GM19239 (cell line): ENCODE measurements at places on chromosomes 2 and 18.

- DNase-seq, result no peak
Observed at GRCh38 chr2:108182489-108182888, 57.3 kb upstream of the SULT1C3 start.

DNA sequence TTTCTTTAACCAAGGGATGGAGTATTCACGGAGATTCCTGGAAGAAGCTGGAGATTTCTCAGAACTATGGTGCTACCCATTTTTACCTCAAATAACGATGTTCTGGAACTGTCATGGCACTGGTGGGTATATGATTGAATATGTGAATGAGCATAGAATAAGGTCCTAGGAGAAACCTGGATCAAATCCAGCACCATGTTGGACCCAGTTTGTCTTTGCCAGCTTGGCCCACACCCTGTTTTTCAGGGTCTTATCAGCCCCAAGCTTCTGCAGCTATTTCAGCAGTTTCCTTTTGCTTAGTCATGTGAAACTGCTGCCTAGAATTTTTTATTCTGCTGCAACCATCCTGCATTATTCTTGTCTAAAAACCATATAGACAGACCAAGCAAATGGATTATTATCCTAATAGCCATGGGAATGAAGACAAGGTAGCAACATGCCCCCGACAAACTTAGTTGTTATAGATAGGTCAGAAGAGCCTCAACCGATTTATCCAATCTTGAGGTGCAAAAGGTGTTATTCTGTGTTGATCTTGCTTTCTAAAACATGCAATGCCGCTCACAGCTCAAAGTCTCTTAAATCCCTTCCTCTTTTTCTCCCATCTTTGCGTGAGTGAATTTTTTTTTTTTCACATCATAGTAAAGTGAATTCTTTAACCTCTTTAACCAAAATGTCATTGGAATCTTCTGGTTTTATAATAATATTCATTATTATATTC is 133.6 kb downstream of the PRPF40A start:
- no peak for DNase-seq

DNA sequence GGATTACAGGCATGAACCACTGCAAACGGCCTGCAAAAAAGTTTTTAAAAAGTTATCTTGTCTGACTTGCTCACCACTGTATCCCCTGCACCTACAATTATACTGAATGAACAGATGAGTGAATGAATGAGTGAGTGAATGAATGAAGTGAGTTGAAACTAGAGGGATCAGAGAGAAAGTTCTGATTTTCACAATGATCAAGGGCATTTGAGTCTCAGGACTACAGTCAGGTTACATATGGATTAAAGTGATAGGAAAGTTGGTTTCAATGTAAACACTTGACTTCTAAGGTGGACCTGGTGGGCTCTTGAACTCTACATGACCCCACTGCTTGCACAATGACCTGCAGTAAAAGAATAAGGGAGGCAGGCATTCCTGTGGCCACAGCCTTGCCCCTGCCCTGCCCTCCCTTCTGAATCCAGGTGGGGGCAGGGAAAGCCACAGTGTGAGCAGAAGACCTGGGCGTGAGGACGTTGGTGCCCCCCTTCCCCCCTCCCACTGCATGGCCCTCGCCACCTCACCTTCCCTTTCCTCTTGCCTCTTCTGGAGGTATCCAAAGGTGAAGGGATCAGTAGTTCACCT is 10.7 kb downstream of the C2orf80 start:
- no peak for DNase-seq

GRCh38 chr2:120820263-120820952 is 84.7 kb downstream of the GLI2 start:
- DNase-seq, result no peak

- peak; percentile 56 for DNase-seq
Observed at GRCh38 chr2:241637795-241638660, 535 bp downstream of the ATG4B start.

DNA sequence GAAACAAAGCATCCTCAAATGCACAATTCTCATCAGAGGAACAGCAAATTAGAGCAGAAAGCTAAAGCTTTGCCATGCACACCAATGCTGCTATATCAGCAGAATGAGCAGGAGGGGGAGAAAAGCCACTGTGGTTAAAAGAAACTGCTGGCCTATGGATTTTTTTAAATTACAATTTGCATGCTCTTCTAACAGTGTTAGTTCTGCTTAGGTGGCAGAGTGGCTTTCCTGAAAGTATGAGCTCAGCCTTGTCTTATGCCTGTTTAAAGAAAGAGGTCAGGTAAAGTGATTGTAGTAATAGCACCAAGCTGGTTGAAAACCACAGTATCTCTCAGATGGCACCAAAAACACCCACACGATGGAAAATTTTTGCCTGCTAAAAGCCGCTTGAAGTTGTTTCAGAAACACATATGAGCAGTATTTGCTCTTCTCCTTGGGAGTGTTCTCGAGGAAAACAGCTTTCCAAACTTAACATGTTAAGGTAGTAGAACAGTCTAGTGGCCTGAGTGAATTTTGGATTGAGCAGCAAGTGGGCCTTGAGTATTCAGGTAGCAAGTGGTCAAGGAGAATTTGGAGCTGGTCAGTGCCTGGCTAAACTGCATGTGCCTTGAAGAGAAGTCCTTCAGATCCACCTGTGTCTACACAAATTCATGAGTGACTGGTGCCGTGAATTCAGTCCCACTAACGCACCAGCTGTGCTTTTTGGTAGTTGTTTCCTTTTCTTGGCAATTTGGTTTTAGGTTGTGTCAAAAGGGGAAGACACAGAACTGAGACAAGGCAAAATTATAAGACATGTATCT is 19.6 kb upstream of the NDUFV2 start:
- DNase-seq, result no peak

- DNase-seq, result peak; percentile 90
Observed at GRCh38 chr18:48785091-48785614, 165.6 kb downstream of the SMAD7 start.

GRCh38 chr2:48707466-48707865 is 48.1 kb downstream of the LHCGR start:
- no peak for DNase-seq

- DNase-seq, result no peak
Observed at GRCh38 chr2:767440-767839, 90.2 kb upstream of the TMEM18 start.

- no peak for DNase-seq
Observed at GRCh38 chr2:129930451-129930850, 49.0 kb upstream of the RAB6C start.

GRCh38 chr2:20661421-20662307 is 5.3 kb upstream of the GDF7 start:
- DNase-seq, result no peak

DNA sequence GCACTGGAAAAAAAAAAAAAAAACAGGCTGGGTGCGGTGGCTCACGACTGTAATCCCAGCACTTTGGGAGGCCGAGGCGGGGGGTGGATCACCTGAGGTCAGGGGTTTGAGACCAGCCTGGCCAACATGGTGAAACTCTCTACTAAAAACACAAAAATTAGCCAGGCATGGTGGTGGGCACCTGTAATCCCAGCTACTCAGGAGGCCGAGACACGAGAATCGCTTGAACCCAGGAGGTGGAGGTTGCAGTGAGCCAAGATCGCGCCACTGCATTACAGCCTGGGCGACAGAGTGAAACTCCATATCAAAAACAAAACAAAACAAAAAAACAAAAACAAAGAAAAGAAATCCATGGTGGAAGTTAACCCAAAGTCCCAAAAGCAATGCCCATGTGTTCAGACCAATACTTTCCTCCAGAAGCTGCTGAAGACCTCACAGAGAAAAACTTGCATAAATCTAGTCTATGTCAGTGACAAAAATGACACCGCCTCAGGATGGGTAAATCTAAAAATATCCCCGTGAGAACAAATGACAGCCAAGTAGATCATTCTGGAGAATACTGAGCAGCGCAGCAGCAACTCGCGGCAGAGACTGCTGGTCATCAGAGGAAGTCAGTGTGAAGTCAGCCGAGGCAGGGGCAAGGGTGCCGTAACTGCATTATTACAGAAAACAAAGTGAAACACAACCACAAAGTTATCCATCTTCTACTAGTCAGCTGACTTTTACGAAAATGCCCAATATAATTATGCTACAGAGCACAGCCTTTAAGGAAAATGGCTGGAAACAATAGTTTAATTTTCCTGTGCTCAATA is 41.0 kb downstream of the LPIN2 start:
- no peak for DNase-seq

- no peak for DNase-seq
Observed at GRCh38 chr18:35736696-35737095, 155.2 kb downstream of the GALNT1 start.

GRCh38 chr2:238136820-238137537 is 1.5 kb upstream of the KLHL30 start:
- DNase-seq, result no peak

DNA sequence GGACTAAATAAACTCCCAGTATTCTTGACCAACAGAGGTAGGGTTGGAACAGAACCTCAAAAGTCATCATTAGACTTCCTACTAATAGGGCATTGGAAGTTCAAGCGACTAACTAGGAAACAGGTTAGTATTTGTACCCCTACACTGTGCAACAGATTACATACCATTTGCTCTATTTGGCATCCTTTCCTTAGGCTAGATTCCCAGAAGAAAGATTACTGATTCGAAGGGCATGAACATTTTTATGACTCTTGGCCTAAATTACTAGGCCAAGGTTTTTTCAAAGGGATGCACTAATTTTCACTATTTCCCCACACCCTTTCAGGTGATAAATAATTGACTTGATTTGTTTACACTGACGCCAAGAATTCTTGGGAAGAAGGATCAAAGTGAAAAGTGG is 104.8 kb upstream of the CYP1B1 start:
- DNase-seq, result no peak

DNA sequence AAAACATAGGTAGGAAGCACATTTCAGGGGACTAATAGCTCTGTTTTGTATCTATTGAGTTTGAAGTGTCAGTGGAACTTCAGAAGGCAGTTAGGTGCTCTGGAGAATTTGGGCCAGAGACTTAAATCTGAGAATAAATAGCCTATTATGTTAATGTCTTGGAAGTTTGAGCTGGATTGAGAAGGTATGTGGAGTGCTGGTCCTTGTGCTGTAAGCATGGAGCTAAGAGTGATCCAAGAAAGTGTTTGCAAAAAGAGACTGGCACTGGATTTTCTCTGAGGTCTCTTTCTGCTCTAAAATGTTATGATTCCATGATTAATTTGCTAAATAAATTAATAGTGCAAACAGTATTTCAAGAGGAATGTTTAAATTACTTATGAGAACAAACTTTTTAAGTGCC is 63.3 kb downstream of the ICOS start:
- no peak for DNase-seq

GRCh38 chr2:11121099-11121822 is 34.0 kb upstream of the SLC66A3 start:
- no peak for DNase-seq

- DNase-seq, result no peak
Observed at GRCh38 chr2:33320573-33320972, 155.9 kb upstream of the RASGRP3 start.

- DNase-seq, result no peak
Observed at GRCh38 chr2:59986511-59986910, 566.9 kb downstream of the BCL11A start.

DNA sequence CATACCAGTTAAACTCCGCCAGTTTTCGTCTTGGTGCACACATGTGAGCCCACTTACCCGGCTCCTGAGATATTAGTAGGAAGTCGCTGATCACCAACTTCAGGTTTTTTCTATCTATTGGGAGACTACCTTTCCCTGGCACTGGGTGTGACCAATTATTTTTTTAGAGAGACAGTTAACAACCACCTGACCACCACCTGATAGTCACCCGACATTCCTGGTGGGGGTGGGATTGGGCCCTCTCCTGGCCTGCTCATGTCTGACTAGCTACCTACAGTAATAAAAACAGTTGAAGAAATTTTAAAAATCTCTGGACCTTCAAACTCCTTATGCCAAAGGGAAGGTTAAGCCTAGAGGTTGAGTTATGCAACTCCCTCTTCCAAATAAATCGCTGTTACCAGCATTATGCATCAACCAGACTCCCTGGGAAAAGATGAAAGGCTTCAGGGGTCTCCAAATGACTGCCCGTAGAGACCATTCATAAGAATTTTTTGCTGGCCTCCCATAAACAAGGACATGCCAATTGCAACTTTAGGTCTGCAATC is 27.8 kb downstream of the CREG2 start:
- no peak for DNase-seq

DNA sequence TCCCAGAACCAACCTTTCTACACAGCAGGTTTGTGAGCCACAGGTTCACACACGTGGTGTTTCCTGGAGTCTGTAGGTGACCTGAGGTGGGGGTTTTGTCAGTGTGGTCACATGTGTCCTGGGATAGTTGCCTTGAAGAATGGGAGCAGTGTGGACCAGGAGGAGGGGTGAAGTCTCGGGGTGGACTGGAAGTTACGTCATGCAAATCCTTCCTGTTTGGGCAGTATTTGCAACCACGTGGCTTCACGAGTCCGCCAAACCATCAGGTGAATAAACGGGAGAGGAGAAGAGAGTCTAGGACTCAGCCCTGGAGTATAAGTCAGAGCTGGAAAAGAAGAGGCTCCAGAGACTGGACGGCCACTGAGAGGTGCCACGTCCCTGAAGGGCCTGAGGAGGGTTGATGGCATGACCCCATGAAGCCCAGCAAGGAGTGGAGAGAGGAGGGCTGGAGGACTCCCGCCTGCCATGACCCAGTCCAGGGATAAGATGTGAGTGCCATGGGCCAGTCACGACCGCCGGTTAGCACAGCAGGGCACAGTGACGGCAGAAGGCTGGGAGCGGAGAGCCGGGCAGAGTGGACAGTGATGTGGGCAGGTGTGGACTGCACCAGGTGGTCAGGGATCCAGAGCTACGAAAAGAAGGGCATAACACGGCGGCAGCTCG is 16.5 kb downstream of the LPIN1 start:
- no peak for DNase-seq

- DNase-seq, result no peak
Observed at GRCh38 chr2:5696945-5697521, 4.8 kb downstream of the SOX11 start.

GRCh38 chr2:239462191-239462515 is 61.3 kb upstream of the HDAC4 start:
- no peak for DNase-seq

GRCh38 chr2:120344976-120345581 is 857 bp upstream of the INHBB start:
- DNase-seq, result no peak

- no peak for DNase-seq
Observed at GRCh38 chr2:55883829-55884228, 39.8 kb downstream of the EFEMP1 start.

DNA sequence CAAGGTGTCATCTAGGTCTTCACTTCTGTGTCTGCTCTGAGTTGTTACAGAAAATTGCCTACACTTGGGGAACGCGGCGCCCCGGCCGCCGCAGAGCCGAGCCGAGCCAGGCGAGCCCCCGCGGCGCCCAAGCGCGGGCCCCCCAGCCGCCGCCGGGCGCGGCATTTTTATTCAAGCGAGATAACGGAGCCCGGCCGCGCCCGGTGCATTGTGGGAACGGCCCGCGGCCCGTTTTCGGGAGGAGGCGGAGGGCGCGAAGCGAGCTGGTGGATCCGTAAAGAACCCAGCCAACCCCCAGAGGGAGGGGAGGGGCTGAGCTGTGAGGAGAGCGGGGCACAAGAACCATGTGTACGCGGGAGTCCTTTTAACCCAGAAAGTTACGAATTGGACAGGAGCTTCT is 191.8 kb downstream of the FTCDNL1 start:
- DNase-seq, result no peak

- no peak for DNase-seq
Observed at GRCh38 chr2:184030245-184030644, 568.1 kb upstream of the ZNF804A start.

- no peak for DNase-seq
Observed at GRCh38 chr2:41710944-41711343, 336.9 kb upstream of the PKDCC start.

GRCh38 chr18:7844017-7844416 is 276.9 kb downstream of the PTPRM start:
- DNase-seq, result no peak

GRCh38 chr2:66233981-66234380 is 200.9 kb upstream of the MEIS1 start:
- DNase-seq, result no peak

- no peak for DNase-seq
Observed at GRCh38 chr2:30869988-30870387, 62.7 kb upstream of the CAPN13 start.
